Fibroblast of mammary gland (primary cell): ENCODE measurements at places on chromosomes 6 and 20.

- no peak for DNase-seq
Observed at GRCh38 chr6:81575442-81575841, 177.0 kb downstream of the TENT5A start.

DNA sequence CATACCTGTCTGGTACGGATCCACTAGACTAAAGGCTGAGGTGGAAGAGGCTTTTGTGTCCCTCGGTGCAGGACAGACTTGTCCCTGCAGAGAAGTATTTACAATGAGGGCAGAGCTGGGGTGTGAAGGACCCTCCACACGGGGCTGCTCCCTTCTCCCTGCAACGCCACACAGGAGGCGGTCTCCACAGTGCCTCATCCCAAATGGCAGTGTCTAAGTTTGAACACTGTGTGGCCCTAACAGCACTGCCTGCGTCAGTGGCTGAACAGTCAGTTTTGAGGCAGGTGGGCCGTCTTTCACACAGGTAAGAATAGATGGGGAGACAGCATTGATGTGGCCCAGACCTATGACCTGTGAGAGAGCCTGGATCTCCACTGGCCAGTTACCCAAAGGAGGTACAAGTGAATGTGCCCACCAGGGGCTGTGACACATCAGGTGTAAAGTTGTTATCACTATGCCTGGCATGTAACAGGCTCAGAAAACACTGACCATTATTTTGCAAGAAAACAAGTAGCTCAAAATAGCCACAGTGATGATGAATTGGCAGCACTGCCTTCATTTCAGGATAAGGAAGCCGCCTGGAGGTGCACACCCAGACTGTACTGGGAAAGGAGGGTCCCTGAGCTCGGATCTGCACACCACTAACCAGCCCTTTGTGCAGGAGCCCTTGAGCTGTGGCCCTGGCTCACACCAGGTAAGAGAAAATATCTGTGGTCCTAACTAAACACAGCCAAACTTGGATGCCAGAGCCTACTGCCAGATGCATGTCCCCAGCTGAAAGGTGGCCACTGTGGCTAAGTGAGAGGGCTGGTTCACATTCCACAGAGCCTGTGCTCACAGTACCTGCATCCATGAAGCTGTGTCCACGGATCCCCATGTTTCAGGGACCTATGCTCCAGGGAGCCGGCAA, 246.7 kb downstream of the DLL1 start:
- no peak for DNase-seq

- DNase-seq, result peak; percentile 76
Observed at GRCh38 chr6:100176311-100176950, 182.4 kb upstream of the MCHR2 start.

- no peak for DNase-seq
Observed at GRCh38 chr6:126945812-126946360, 172.6 kb upstream of the RSPO3 start.

DNA sequence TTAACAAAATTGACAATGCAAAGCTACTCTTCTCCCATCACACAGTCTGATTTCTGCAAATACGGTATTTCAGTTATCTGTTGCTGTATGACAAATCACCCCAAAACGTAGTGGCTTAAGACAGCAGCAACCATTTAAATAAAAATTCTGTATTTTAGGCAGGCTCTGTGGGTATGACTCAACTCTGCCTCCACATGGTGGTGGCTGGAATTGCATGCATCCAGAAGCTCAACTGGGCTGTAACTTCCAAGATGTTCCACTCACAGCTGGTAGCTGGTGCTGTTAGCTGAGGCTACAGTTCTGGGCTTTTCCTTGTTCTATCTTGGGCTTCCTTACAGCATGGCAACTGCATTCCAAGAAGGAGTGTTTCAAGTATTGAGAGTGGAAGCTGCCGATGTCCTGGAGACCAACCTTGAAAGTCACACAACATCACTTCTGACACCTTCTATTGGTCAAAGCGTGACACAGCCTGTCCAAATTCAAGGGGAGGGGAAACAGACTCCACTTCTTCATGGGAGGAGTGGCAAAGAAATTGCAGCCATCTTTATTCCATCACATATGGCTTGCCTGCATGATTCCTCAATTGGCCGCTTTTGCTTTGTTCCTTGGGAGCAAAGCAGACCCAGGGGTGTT, 39.7 kb upstream of the TULP1 start:
- peak; percentile 56 for DNase-seq

GRCh38 chr6:42745083-42745639, 742 bp downstream of the TBCC start:
- DNase-seq, result no peak

- peak; percentile 78 for DNase-seq
Observed at GRCh38 chr20:47319517-47320252, 36.8 kb downstream of the ZMYND8 start.

DNA sequence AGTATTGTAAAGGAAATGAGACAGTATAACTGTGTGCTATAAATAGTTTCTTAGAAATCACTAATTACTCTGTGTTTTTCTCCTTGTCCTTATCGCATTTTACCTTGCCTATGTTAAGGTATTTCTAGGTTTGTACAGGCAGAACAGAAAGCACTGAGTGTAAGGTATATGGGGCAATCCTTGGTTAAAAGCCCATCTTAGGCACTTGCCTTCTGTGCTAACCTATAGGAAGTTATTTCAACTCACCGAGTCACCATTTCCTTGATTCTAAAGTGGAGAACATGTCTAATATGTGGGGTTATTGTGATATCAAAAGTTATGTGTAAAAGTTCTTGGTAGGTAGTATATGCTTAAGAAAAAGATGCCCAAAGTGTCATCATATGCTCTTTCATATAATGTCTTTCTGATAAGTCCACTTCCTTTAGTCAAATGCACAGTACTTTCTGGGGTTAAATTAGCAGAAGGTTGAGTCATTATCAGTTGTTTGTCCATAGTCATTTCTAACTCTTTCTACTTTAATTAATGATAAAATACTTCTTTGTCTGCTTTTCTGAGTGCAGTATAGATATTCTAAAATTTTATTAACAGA, 276.4 kb downstream of the UTRN start:
- DNase-seq, result no peak

- DNase-seq, result no peak
Observed at GRCh38 chr6:157885211-157885788, 62.3 kb downstream of the SNX9 start.

DNA sequence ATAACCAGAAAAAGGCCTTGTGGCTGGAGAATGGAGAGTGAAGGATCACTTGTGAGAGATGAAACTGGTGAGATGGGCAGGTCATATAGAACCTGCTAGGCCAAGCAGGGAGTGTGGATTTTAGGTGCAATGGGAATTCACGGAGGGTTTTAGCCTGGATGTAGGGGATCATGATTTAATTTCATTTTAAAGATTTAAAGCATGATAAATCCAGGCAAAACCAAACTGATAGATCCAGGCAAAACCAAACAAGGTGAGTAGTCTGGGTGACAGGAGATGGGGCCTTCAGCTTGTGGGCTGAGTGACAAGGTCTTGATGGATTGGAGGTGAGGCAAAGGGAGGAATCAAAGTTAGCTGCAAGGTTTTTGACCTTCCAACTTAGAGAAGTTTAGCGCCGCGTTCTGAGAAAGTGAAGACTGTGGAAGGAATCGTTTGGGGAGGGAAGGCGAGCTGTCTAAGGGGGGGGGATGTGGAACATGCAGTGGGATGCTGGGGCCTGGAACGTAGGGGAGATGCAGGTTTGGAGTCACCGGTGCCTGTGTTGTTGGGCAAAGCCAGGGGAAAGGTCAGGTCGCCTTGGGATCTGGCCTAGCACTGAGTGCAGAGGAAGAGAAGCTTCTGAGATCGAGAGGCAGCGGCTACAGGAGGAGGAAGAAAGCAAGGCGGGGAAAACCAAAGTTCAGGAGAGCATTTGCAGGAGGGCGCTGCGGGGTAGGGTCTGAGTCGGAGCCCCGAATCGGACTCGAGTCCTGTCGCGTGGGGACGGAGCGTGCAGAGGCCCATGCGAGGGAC, 1.3 kb upstream of the PLCG1 start:
- no peak for DNase-seq
